Activated T-cell treated with anti-CD3 and anti-CD28 coated beads, Interleukin-2, amount 50 U/mL, for 24 hours (primary cell): ENCODE measurements at places on chromosomes 5 and 9.

DNA sequence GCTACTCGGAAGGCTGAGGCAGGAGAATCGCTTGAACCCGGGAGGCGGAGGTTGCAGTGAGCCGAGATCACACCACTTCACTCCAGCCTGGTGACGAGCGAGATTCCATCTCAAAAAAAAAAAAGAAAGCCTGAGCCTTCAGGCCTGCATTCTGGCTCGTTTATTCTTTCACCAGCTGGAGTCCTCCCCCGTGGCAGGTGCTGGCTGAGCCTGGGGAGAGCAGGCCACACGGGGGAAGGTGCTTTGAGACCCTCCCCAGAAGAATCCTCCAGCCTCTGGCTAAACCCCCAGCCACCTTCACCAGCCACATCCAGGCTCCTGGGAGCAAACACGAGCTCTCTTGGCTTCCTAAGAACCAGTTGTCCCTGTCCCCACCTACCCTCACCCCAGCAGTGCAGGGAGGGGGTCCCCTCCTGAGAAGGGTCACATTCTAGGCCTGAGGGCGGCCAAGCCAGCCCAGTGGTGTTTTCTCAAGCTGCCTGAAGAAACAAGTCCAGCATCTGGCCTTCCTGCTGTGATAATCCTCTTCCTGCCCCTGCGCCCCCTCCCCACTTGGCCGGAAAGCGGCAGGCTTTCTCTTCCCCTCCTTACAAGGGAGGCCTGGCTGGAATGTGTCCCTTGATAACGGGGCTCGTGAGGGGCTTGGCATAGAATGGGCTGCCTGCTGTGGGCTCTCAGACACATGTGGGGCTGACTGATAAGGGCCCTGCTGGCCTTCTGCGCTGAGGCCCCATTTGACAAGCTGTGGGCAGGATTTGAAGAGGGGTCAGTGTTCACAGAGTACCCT is 41.5 kb downstream of the PLPP7 start:
- peaks cover under 1% of the 10 kb centered on the region for H3K4me1 ChIP-seq
- H3K27me3 ChIP-seq, result no peaks in the 10 kb centered on the region
- no peak for DNase-seq
- H3K4me3 ChIP-seq, result no peak overlapping the region

GRCh38 chr9:125137200-125137599 is 6.1 kb downstream of the SCAI start:
- H3K4me3 ChIP-seq, result no peak overlapping the region
- no peak for DNase-seq
- peaks cover 22% of the 10 kb centered on the region for H3K36me3 ChIP-seq
- no peak overlapping the region for H3K27ac ChIP-seq
- H3K27me3 ChIP-seq, result no peaks in the 10 kb centered on the region

- DNase-seq, result peak; percentile 58
- H3K36me3 ChIP-seq, result no peaks in the 10 kb centered on the region
- H3K27ac ChIP-seq, result peak within 1 kb of the TSS; percentile 90
- H3K4me1 ChIP-seq, result peaks cover 43% of the 10 kb centered on the region
Measured at GRCh38 chr9:113349445-113350094, at the start of gene BSPRY. Gene BSPRY, plus strand, starts transcription at chr9:113349541. Its CDS starts 39 bp downstream, at chr9:113349580.

DNA sequence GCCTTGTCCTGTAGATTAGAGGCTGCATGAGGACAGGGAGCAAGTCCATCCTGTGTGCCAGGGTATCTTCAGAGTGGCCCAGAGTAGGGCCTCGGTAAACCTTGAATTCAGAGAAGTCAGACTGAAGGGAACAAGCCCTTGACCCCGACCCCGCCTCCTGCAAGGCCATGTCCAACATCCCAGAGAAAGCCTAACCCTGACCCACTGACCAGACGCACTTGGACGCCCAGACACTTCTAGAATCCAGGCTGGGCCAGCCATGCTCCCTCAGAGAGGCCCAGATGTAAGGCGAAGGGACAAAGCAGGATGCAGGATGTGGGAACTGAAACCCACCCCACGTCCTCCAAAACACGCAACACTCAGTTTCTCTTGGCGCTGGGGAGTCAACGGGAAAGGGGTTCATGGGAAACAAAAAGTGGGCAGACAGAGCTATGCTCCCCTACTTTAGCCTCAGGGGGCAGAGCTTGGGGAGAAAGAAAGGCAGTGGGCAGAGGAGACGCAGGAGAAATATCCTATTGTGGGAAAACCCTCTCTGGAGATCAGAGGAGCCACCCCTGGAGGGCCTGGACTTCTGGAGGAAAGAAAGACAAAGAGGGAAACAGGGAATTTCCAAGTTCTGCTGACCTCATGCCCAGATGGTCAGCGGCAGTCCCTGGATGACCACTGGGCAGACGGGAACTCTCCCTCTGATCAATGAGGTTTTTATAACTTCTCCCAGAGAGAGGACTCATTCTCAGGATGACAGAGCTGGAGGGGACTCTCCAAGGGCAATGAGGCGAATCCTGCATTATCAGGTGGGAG is 13.0 kb downstream of the TNIP1 start:
- peaks cover 100% of the 10 kb centered on the region for H3K4me1 ChIP-seq
- DNase-seq, result no peak
- peaks cover 97% of the 10 kb centered on the region for H3K36me3 ChIP-seq

DNA sequence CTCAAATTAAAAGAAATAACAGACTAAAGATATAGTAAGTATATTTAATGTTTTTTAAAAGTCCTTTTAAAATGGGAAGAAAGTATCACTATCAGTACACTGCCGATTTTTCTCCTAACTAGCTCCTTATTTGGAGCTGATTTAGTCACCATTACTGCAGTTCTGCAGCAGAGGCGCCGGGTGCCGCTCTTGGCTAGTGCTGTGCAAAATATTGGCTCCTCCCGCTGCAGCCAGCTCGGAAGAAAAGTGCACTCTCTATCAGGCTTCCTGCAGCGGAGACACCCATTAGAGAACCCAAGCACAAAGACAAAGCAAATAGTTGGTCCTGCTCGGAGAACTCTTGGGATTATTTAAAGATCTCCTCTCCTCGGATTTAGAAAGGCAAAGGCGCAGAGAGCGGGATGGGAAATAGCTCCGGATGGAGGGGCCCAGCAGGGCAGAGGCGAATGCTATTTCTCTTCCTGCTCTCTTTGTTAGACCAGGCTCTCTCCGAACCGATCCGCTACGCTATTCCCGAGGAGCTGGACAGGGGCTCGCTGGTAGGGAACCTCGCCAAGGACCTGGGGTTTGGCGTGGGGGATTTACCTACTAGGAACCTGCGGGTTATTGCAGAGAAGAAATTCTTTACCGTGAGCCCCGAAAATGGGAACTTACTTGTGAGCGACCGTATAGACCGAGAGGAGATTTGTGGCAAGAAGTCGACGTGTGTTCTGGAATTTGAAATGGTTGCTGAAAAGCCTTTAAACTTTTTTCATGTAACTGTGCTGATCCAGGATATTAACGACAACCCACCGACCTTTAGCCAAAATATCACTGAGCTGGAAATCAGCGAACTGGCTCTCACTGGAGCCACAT is at the start of gene PCDHGB3:
Gene PCDHGB3 (plus strand): TSS at position 249 of the 855 bp plus-strand sequence. CDS start 153 bp downstream, at position 402.
- no peak for DNase-seq
- H3K36me3 ChIP-seq, result peaks cover 25% of the 10 kb centered on the region
- H3K27ac ChIP-seq, result no peak within 1 kb of the TSS
- peaks cover 93% of the 10 kb centered on the region for H3K27me3 ChIP-seq

DNA sequence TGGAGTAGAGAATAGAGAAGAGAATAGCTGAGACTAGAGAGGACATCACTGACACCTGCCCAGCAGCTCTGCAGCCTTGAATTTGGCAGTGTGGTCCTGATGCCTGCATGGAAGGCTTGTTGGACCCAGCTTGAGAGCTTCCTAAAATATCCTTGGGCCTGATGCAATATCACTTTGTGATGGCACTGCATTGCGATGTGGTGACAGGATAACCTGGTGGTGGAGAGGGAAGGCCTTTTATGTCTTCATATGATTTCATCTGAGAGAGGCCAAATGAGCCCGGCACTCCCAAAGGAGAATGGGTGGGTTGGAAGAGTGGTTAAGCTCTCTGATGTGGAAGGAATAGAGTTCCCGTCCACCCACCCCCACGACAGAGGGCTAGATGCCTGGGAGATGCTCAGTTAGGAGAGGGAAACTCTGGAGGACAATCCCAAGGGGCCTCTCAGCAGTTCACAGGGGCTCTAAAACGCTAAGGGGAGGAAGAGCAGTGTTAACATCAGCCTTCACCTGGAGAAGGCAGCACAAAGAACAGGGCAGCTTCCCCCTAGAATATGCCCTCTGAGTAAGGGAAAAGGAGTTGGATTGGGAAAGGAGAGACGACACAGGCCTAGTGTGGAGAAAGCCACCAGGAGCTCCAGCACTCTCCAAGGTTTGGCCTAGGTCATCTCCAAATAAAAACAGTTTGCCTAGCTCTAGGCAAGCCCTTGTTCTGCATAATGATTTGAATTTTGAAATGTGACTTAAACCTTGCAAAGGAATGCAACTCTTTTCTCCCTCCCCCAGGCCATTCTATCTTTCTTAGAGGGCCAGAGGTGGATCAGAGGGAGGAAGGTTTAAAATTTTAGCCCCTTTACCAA is 99.8 kb upstream of the SSBP2 start:
- peaks cover 3% of the 10 kb centered on the region for H3K36me3 ChIP-seq
- H3K27ac ChIP-seq, result peak overlapping the region; percentile 97
- peak overlapping the region; percentile 87 for H3K4me3 ChIP-seq
- peaks cover 40% of the 10 kb centered on the region for H3K4me1 ChIP-seq

DNA sequence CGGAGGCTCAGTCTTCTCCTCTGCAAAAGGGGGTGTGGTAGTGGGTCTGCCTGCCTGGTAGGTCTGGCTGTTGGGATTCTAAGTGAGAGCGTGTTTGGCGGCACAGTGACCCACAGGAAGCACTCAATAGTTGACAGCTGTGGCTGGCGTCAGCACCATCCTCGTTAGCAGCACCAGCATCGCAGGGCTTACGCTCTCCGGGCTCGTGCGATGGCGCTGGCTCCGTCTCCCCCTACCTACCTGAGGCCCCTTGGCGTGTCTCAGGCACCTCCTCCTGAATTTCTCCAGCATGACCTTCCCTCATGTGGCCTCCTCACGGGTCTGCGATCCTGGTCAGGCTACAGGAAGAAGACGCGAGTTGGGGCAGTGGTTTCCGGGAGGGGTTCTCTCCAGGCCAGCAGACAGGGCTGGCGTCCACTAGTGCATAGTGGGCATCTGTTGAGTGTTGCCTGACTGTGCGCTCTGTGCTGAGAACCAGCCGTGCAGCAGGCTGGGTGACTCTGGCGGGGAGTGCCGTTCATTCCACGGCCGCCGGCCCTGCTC is 66.9 kb downstream of the HMCN2 start:
- no peaks in the 10 kb centered on the region for H3K4me1 ChIP-seq
- H3K27ac ChIP-seq, result no peak overlapping the region
- no peaks in the 10 kb centered on the region for H3K36me3 ChIP-seq
- no peak overlapping the region for H3K4me3 ChIP-seq
- no peak for DNase-seq

- H3K4me3 ChIP-seq, result no peak overlapping the region
- H3K4me1 ChIP-seq, result no peaks in the 10 kb centered on the region
- no peaks in the 10 kb centered on the region for H3K36me3 ChIP-seq
- no peak for DNase-seq
Measured at GRCh38 chr9:19485193-19485592, 76.4 kb downstream of the ACER2 start.

DNA sequence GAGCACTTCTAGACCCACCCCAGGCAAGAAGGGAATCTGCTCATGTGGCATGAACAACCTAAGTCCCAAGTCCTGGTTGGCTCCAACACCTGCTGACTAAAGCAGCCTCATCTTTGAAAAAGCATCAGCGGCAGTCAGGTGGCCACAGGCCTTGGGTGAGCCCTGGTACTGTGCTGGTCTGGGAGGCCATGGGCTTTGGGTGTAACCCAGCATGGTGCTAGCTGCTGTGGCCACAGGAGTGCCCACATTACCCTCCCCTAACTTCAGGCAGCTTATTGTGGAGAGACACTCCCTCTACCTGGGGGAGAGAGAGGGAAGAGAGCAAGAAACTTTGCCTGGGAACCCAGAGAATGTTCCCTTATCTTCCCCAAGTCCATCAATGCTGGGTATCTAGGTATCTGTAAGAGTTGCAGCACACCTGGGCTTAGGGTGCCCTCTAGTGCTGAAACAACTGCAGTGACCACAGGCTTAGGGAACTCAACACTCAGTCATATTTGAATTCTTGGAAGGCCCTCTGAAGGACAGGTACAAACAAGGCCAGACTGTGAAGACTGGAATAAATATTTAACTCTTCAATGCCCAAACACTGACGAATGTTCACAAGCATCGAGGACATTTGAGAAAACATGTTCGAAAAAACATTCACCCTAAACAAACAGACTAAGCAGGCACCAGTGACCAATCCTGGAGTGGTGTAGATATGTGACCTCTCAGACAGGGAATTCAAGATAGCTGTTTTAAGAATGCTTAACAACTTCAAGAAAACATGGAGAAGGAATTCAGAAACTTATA is 69.9 kb upstream of the OR2K2 start:
- peaks cover 71% of the 10 kb centered on the region for H3K36me3 ChIP-seq
- no peaks in the 10 kb centered on the region for H3K27me3 ChIP-seq
- no peak for DNase-seq
- no peak overlapping the region for H3K27ac ChIP-seq

DNA sequence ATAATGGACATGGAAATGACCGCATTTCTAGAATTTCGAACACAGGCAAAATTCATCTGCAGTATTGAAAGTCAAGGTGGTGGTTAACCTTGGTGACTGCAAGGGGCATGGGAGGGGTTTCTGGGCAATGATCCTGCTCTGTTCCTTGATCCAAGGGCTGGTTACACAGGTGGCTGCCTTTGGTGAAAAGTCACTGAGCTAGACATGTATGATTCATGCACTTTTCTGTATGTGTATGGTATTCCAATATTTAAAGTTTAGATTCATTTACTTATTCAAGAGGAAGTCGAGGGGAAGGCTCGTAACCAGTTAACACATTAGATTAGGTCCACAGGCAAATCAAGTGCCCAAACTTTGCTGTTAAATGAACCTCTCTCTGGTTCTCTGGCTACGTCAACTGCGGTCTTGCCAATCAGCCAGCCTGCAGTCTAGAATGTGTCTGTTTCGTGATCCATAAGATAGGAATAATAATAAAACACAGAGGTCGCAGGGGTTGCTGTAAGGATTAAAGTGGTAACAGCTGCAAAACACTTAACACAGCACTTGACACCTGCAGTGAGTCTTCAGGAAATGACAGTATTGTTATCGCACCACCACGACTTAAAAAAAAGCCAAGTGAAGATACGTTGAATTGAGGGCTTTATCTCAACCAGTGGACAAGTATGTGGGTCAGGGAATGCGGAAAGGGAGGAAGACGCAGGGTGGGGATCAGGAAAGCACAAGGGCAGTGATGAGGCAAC is 92.5 kb downstream of the TLE1 start:
- H3K4me3 ChIP-seq, result no peak overlapping the region
- peaks cover 8% of the 10 kb centered on the region for H3K4me1 ChIP-seq
- DNase-seq, result no peak
- H3K36me3 ChIP-seq, result no peaks in the 10 kb centered on the region

DNA sequence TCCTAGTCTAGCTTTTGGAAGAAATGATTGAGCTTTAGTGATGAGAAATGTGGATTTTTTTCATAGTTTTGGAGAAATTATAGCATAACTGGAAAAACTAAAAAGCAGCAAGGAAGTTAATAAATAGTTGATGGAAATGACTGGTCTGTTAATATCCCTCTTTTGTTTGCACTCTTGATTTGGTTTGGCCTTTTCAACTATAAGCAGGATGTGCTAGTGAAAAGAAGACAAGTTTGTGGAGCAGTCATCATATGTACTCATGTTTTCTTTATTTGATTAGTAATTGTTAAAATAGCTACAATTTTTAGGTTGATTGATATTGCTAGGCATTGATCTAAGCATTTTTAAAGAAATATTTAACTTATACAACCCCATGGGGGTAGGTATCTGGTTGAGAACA is 374.7 kb downstream of the TAF11L14 start:
- no peaks in the 10 kb centered on the region for H3K4me1 ChIP-seq
- no peak overlapping the region for H3K4me3 ChIP-seq
- no peaks in the 10 kb centered on the region for H3K36me3 ChIP-seq
- DNase-seq, result no peak
- no peaks in the 10 kb centered on the region for H3K27me3 ChIP-seq
- no peak overlapping the region for H3K27ac ChIP-seq
